ENCODE measurements at places on chromosomes 16 and 17.

GRCh38 chr16:71855937-71856662, 10.3 kb downstream of the ATXN1L start:
- no peak for DNase-seq

DNA sequence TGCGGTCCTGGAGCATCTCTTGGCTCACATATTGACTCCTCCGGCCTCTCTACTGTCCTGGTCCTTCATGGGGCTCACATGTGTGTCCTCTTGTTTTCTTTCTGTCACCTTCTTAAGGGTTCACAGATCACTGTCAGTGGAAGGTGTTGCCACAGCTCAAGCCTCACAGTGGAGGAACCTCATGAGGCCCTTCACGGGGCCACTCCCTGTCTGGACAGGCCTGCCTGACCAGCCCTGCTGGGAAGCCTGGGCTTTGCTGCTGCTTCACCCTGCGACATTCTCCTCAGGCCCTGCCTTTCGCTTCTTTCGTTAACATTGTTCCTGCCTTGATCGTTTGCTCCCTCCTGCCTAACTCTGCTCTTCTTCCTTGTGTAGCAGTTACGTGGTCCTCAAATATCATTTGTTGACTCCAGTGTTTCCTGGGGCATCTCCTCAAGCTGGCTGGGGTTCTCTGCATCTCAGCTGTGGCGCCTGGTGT, 55.9 kb downstream of the WDR45B start:
- peak; percentile 21 for DNase-seq

DNA sequence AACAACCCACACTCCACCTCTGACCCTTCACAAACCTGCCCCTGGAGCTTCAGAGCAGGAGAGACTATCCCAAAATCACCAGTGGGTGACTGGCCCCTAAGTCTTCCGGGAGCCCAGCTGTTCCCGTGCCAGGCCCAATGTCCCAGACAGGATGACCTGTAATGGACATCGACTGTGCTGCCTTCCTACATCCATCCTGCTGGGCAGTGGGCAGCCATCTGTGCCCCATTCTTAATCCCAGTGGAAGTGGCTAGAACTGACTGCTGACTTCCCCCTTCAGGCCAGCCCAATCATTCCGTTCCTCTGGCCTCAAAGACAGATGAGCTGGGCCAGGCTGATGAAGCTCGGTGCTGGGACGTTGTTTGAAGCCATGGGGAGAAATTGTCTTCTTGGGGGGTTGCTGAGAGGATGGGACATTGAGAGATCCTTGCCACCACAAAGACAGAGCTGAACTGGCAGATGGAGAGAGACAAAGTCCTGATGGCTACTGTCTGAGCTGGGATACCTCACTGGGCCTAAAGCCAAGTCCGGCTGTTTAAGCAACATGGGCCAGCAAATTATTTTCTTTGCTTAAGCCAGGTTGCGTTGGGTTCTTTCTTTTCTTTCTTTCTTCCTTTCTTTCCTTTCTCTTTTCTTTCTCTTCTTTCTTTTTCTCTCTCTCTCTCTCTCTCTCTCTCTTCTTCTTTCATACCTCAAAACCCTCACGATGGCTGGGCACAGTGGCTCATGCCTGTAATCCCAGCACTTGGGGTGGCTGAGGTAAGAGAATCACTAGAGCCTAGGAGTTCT, 17.9 kb upstream of the ALOX15B start:
- DNase-seq, result no peak

- no peak for DNase-seq
Measured at GRCh38 chr17:5138616-5139457, 23.0 kb downstream of the USP6 start.

DNA sequence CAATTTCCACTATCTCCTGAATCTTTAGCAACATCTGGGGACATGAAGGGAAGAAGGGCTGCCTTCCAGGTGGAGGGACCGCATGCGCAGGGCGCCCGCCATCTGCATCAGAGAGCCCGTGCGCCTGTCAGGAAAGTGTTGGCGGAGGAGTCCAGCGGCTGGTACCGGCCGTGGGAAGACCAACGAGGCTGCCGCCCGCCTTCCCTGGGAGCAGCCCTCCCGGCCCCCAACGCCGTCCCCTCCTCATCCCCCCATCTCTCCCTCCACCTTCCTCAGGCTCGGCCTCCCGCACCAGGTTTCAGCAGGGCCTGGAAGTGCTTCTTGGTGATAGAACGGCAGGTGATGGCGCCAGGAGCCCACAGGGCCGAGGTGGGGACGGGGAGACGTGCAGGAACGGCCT, 8.8 kb downstream of the CLCN7 start:
- no peak for DNase-seq

- DNase-seq, result no peak
Measured at GRCh38 chr17:68397108-68397536, 60.2 kb downstream of the WIPI1 start.

GRCh38 chr16:73891129-73891542, 405.5 kb upstream of the PSMD7 start:
- DNase-seq, result peak; percentile 3

DNA sequence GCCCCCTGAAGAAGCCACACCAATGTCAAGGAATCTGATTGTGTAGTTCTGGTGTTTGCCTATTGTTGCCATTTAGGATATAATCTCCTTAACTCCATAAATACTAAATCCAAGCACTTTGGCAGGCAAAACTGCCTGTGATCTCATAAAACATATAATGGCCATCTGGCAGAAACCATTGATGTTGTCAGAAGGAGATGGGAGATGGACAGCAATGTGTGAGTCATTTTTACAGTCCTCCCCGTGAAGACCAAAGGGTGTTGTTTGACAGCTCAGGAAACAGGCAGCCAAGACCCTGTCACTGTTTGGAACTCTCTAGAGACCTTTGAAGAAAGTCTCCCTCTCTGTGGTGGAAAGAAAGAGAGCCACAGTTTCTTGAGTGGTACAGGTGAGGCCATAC, 454.1 kb downstream of the HS3ST3B1 start:
- DNase-seq, result no peak

- peak; percentile 79 for DNase-seq
Measured at GRCh38 chr17:67157732-67158639, 87.0 kb downstream of the HELZ start.

- no peak for DNase-seq
Measured at GRCh38 chr17:5225668-5226457, 8.8 kb downstream of the SCIMP start.

- DNase-seq, result no peak
Measured at GRCh38 chr17:49986396-49987289, 8.4 kb downstream of the DLX3 start.

GRCh38 chr16:48623304-48624016, 13.5 kb upstream of the N4BP1 start:
- peak; percentile 84 for DNase-seq

GRCh38 chr16:66146798-66147197, 219.7 kb upstream of the CDH5 start:
- no peak for DNase-seq

- no peak for DNase-seq
Measured at GRCh38 chr16:81586417-81586816, 141.8 kb downstream of the CMIP start.

GRCh38 chr16:81280393-81280792, 34.4 kb upstream of the GAN start:
- peak; percentile 4 for DNase-seq

DNA sequence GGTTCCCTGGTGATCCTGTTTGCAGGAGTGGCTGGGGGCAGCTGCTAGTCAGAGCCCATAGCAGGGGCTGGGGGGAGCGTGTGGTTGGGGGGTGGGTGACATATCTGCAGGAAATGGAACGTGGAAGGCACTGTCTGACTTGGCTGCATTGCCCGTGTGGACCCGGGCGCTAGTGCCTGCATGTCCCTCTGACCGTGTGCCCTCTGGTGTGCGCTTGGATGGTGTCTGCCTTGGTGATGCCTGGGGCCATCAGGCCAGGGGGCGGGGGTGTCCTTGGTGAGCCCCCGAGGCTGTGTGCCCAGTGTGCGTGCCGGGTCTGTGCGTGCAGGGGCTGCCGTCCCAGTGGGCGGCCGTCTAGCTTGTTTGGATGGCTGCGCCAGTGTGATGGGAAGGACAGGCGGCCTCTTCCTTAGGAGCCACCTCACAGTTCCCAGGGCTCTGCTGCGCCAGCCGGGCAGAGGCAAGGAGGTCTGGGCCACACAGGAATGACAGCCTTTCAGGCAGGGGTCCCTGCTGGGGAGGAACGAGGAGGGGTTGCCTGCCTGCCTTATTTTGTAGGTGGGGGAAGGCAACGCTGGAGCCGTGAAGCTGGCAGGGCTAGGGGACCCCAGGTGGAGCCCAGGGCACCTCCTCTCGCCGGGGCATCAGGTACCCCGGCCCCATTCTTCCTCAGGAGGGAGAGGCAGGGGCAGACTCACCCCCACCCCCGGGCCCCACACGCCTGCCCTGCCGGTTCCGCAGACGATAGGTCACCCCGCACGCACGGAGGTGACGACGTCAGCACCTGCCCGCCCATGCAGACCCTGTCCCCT, 693 bp downstream of the NDRG4 start:
- no peak for DNase-seq

GRCh38 chr16:57778658-57779057, 23.6 kb downstream of the KIFC3 start:
- no peak for DNase-seq

- DNase-seq, result peak; percentile 25
Measured at GRCh38 chr17:50194140-50194933, 7.1 kb downstream of the COL1A1 start.

GRCh38 chr16:1034230-1035065, 38.1 kb upstream of the SSTR5 start:
- DNase-seq, result no peak

- peak; percentile 22 for DNase-seq
Measured at GRCh38 chr16:77211880-77212740, 12.9 kb downstream of the SYCE1L start.

GRCh38 chr17:77253611-77254051, 112.9 kb downstream of the SEC14L1 start:
- peak; percentile 40 for DNase-seq

DNA sequence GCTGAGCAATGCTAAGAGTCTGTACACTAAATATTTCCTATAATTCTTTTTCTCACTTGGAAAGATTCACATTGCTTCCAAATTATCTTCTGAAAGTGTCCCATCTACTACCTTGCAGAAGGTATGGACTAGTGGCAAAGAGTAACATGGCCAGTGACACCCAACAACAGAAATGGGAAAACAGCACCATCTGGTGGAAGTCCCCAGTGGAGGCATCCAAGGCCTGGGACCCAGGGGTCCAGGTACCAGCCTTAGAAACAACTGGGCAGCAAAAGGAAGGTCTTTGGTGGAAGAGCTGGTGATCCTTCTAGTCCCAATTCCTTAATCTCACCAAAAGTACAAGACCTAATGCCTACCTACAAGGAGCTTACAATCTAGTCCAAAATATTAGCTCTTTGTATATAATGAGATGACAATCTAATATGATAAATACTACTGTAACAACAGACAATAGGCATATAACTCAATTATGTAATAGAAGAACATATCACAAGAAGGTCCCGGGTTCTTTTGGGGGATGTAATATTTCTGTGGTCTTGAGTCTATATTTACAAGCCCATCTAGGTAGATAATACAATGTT, 55.3 kb downstream of the SKAP1 start:
- DNase-seq, result peak; percentile 8

DNA sequence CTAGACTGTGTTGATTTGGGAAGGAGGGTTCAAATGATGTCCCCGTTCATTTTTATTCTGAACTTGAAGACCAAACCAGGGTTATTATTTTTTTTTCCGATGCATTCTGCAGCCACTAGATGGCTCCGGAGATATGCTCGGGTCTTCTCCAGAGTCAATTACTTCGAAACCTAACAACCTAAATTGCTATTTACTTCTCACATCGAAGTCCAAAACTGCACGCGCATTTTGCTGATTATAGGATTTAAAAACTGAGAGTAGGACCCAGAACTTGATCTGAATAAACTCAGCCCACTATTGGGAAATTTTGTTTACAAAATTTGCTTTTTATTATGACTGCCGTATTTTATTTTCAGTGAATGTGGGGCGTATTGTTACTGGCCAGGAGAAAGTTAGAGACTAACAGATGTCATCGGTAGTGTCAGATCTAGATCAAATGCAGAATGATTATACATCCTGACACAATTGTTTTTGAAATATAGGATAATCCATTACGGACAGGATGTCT, 263.8 kb downstream of the HS3ST3A1 start:
- DNase-seq, result peak; percentile 86

DNA sequence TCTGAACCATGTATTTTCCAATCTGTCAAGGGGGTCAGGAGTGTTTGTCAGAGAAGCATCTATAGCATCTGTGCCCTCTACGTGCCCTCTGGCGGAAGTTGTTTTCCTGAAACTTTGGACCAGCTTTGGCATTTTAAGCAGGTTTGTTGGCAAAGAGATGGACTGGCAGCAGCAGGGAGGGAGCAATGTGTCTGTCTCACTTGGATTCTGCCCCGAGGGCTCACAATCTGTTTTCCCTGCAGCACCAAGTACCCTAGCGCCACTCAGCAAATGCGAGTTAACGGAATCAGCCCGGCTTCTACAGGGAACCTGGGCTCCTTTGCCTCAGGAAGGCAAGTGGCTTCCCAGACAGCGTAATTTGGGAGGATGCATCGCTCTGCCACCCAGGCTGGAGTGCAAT, 17.4 kb downstream of the DUSP14 start:
- DNase-seq, result no peak

DNA sequence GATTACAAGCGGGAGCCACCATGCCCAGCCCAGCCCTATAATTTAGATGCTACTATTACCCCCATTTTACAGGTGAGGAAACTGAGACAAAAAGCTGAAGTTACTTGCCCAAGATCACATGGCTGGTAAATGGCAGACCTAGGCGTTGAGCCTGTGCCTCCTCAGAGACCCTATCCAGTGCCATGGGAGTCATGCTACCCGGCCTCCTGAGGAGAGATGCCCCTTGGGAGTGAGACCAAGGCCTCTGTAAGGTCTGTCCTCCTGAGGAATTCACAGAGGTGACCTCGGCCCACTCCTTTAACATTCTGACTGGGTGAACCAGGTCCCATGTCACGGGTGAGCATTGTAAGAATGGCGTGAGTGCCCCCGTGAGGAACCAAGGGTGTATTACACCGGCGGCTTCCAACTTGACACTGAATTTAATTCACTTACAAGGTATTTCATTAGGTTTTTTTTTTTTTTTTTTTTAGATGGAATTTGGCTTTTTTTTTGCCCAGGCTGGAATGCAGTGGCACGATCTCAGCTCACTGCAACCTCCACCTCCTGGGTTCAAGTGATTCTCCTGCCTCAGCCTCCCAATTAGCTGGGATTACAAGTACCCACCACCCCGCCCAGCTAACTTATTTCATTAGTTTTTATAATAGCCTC, 95.7 kb downstream of the ABCC6 start:
- DNase-seq, result peak; percentile 86

DNA sequence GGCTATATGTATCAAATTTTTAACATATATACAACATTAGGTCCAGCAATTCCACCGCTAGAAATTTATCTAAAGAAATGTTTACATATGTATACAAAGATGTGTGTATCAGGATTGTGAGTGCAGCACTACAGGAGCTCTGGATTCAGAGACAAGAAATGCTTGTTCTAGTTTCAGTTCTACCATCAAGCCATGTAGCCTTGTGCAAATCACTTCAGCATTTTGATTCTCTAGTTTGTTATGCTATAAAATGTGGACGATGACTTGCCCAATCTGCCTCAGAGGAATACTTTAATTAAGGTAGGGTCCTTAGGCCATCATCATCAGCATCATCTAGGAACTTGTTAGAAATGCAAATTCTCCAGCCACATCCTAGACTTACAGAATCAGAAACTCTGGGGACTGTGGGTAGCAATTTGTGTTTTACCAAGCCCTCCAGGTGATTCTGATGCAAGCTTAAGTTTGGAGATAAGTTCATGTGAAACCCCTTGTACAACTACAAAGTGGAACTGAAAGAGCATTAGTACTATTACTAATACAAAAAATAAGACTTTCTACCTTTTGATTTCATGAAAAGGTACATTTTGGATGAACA, 131.2 kb upstream of the CORO6 start:
- no peak for DNase-seq

GRCh38 chr16:48057048-48057447, 98.7 kb downstream of the ABCC12 start:
- DNase-seq, result no peak

GRCh38 chr17:42431758-42432161, 8.7 kb upstream of the CAVIN1 start:
- DNase-seq, result peak; percentile 55
